ENCODE measurements at places on chromosomes 7 and 10.

GRCh38 chr10:88081457-88082054 is 218.1 kb downstream of the PTEN start:
- DNase-seq, result no peak

GRCh38 chr7:20189852-20190251 is 27.3 kb downstream of the MACC1 start:
- no peak for DNase-seq

- DNase-seq, result no peak
Measured at GRCh38 chr7:25732766-25733217, 419.2 kb upstream of the NFE2L3 start.

- no peak for DNase-seq
Measured at GRCh38 chr10:21181451-21181850, 284.3 kb upstream of the NEBL start.

DNA sequence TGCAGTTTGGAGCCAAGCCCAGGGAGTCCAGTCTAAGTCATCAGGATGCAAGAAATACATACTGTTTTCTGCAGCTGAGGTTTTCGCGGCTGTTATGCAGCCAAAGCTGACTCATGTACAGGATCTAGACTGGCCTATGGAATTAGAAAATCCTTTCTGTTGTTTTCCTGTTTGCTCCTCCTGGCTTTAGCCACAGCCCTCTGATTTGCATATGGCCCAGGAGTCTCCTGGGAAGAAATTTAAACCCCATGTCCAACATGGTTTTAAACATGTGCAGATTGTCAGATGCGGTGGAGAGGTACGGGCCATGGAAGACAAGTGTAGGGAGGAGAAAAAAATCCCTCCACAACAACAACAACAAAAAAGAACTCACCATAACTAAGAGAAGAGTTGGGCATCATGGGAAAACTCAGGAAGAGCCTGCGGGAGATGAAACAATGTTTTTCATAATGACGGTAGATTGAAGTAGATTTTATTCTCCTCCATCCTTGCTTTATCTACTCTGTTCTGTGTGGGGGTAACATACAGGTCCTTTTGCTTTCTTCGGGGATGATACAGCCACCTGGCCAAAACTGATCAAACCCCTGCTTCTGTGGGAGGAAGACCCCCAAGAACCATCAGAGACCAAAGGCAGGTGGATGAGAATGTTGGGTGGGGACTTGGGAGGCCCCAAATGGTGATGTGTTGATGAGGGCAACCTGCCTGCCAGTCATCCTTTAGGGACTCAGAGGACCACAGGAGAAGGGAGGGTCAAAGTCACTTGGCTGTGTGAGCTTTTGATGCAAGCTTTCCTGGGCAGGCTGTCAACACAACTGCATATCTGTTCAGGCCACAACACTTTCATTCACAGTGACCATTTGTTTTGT is 29.8 kb upstream of the GNA12 start:
- DNase-seq, result no peak

GRCh38 chr7:91630581-91631380 is 249.7 kb downstream of the MTERF1 start:
- DNase-seq, result no peak

GRCh38 chr7:128192497-128193142 is 48.5 kb upstream of the LEP start:
- no peak for DNase-seq

DNA sequence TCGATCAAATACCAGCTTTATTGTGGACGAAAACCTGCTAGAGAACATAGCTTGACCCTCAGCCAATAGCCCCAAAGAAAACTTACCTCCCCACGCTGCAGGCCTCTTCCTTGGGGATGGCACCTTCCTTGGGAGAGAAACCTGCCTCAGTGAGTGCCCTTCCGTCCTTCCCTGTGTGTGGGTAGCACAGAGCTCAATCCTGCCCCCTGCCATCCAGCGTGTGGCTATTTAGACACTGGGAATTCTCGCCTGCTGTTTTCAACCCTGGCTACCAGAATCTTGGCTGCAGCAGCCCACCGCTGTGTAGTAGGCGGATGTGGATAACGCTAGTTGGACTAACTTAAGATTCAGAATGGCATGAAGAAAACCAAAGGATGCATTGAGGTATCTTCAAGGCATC is 238.2 kb downstream of the TEX36 start:
- DNase-seq, result no peak
